ENCODE measurements at places on chromosomes 1 and 21. TPM values are rescaled to one million over a fixed set of nuclear protein-coding genes. Genes with fewer than 3 reads are reported as not detected.

GRCh38 chr1:241696172-241696814 is 44.2 kb downstream of the WDR64 start:
- H3K4me3 ChIP-seq = no peak overlapping the region
- no peaks in the 10 kb centered on the region for H3K36me3 ChIP-seq
- no peaks in the 10 kb centered on the region for H3K27me3 ChIP-seq
- no peaks in the 10 kb centered on the region for H3K4me1 ChIP-seq
- H3K27ac ChIP-seq = no peak overlapping the region

DNA sequence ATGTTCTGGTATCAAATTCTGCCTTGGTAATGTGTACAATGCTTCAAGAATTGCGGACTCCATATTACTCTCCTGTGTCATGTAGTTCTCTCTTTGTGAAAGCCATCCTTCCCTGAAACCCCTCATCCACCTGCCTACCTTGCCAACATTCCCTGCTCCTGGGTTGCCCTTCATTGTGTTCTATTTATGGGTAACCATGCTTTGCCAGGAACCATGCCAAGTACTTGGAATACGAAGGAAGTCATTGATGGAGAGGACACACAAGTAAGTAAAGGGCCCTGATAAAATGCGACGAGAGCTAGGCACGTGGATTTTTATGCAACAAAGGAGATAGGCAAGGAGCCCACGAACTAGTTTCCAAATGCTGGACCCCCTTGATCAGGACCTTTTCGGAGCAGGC is 300.8 kb downstream of the DISC1 start:
- H3K4me3 ChIP-seq = no peak overlapping the region
- H3K27me3 ChIP-seq = no peaks in the 10 kb centered on the region
- H3K4me1 ChIP-seq = peaks cover 7% of the 10 kb centered on the region
- no peak overlapping the region for H3K27ac ChIP-seq
- H3K36me3 ChIP-seq = no peaks in the 10 kb centered on the region
- DNase-seq = no peak

DNA sequence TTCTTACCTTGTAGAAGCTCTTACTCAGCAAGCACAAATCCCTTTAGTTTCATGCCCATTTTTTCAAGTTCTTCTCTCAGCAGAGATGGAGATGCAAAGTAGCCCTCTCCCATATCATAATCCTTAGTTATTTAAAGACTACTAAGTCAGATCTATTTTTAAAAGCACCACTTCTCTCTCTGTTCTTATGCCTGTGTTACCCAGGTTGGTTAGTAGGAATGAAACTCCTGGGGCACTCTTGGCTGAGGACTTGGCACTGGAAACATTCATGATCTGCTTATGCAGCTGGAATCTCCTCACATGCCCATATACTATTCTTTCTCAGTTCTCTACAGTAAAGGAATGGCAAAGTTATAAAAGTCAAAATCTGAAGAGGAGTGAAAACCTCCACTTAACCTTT is 51.9 kb upstream of the PPP2R5A start:
- H3K27me3 ChIP-seq = no peaks in the 10 kb centered on the region
- H3K27ac ChIP-seq = no peak overlapping the region
- H3K4me1 ChIP-seq = peaks cover 8% of the 10 kb centered on the region
- H3K36me3 ChIP-seq = no peaks in the 10 kb centered on the region

DNA sequence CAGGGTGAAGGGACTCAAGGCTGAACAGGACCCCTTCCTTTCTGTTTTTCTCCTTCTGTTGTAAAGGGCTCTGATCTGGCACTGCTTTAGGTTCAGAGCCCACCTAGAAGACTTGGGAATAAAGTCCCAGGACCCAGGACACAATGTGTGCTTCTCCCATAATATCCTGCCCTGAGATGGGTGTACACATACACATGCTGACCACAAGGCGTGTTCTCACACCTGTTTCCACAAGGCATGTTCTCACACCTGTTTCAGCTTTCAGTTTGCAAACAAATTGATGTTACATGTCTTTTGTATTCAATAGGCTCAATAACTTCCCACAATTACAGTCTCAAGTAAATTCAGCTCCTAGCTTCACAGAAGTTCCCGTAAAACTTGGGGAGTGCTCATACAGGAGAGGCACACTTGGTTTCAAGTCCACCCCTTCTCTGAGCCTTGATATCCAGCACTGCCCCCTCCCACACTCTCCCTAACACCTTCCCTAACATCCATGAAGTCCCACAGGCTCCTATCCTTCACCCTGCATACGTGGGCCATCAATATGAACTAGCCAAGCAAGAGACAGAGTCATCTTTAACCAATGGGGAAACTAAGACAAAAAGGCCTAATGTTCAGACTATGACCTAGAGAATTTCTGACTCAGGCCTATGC is 41.7 kb downstream of the ERI3 start:
- peaks cover 76% of the 10 kb centered on the region for H3K36me3 ChIP-seq
- H3K4me1 ChIP-seq = no peaks in the 10 kb centered on the region
- no peak for DNase-seq
- H3K27me3 ChIP-seq = no peaks in the 10 kb centered on the region
- no peak overlapping the region for H3K27ac ChIP-seq
- no peak overlapping the region for H3K4me3 ChIP-seq

- no peaks in the 10 kb centered on the region for H3K4me1 ChIP-seq
- no peak for DNase-seq
- H3K27ac ChIP-seq = no peak overlapping the region
- no peaks in the 10 kb centered on the region for H3K27me3 ChIP-seq
- no peak overlapping the region for H3K4me3 ChIP-seq
- no peaks in the 10 kb centered on the region for H3K36me3 ChIP-seq
Measured at GRCh38 chr21:43858806-43859648, 6.0 kb upstream of the AGPAT3 start.

DNA sequence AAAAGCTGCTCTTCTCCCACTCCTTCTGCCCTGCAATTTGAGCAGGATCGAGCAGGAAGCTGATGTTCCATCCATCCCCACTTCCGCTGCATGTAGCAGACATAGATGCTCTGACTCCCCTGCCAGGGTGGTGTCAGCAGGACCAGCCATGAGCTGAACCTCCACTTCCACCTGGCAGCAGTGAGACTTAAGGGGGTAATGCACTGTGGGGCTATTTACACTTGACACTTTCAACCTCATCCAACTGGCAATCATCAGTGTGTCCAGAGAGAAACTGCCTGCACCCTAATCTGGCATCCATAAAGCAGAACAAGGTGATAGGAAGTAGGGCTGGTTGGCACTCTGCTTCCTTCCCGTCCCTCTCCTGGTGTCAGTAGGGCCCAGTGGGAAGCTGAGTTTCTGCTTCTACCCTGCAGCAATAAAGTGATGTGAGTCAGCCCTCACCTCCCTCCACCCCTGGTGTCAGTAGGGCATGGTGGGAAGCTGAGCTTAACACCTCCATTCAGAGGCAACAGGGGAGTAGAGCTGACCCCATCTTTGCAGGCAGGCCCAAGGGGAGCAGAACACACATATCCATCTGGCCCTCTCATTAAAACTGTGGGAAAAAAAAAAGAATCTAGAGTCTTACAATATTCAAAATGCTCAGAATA is 272.3 kb downstream of the PTPRU start:
- no peak overlapping the region for H3K27ac ChIP-seq
- H3K36me3 ChIP-seq = no peaks in the 10 kb centered on the region
- H3K4me1 ChIP-seq = no peaks in the 10 kb centered on the region

The HSF2BP gene
- 1.4 TPM for total RNA-seq

Measured in naive thymus-derived CD4-positive, alpha-beta T cell (primary cell).